ENCODE measurements at places on chromosomes 4 and X.

DNA sequence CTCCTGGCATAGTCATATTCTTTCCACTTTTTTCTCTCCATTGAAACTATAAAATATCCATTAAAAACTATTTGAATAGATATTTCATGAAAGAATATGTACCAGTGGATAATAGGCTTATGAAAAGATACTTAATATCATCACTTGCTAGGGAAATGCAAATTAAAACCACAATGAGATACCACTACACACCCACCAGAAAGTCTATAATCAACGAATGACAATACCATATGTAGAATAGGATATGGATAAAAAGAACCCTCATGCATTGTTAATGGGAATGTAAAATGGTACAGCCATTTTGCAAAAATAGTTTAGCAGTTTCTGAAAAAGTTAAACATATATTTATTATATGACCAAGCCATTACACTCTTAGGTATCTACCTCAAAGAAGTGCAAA is 218.7 kb upstream of the GPC4 start:
- DNase-seq: no peak

GRCh38 chr4:88212253-88212561 is 53.8 kb upstream of the ABCG2 start:
- no peak for DNase-seq

GRCh38 chrX:54979432-54979831 is 14.6 kb downstream of the PFKFB1 start:
- no peak for DNase-seq

DNA sequence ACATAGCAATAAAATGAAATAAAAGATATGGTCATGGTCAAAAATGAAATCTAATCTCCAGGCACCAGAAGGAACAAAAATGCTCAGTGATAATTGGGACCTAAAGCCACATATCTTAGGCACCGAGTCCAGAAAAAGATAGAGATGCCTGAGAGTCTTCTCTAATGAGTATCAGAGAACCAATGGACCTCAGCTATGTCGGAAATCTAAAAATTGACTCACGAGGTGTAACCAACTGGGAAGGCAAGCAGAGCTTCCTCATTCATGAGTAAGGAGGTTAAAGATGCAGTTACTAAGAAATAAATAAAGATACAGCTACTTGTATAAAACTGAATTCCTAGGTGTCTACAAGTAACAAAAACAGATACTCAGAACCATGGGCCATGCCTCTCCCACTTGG is 72.1 kb downstream of the KLHL34 start:
- no peak for DNase-seq

- no peak for DNase-seq
These were observed 94.5 kb upstream of the APOOL start for GRCh38 chrX:84909151-84909550.

- no peak for DNase-seq
These were observed 82.4 kb downstream of the DLG3 start for GRCh38 chrX:70527053-70527452.

- no peak for DNase-seq
These were observed 36.3 kb upstream of the MYOZ2 start for GRCh38 chr4:119099227-119099810.

GRCh38 chr4:28277931-28278330 is 1417.3 kb downstream of the STIM2 start:
- DNase-seq: no peak

GRCh38 chr4:84498203-84498934 is 723 bp downstream of the NKX6-1 start:
- DNase-seq: no peak

- no peak for DNase-seq
These were observed 1306.6 kb upstream of the PABPC4L start for GRCh38 chr4:135508006-135508714.

DNA sequence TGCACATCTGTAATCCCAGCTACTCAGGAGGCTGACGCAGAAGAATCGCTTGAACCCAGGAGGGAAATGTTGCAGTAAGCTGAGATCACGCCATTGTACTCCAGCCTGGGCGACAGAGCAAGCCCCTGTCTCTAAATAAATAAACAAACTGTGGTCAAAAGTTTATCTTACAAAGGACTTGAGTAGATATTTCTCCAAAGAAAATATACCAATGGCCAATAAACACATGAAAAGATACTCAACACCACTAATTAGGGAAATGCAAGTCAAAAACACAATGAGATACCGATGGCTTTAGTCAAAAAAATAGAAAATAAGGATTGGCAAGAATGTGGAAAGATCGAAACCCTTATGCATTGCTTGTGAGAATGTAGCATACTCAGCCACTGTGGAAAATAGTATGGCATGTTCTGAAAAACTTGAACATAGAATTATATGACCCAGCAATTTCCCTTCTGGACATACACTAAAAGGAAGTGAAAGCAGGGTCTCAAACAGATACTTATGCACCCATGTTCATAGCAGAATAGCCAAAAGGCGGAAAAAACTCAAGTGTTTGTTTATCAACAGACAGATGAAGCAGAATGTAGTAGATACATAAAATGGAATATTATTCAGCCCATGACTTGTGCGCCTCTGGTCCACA is 2.0 kb upstream of the CFAP97 start:
- DNase-seq: no peak

DNA sequence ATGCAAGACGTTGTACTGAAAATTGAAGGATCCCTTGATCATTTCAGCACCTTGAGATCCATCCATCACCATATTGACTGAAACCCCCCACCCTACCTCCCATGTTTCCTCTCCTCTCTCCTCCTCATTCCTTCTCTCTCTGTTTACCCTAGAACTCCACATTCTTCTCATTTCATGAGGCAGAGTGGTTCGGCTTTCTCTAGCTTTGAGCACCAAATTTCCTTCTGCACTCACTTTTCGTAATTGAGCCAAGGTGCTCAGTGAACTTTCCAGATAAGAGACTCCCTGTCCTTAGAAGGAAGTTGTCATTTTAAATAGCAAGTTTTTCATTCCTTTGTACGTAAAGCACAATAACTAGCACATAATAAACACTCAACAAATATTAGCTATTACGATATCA is 108.3 kb upstream of the SLC34A2 start:
- no peak for DNase-seq

DNA sequence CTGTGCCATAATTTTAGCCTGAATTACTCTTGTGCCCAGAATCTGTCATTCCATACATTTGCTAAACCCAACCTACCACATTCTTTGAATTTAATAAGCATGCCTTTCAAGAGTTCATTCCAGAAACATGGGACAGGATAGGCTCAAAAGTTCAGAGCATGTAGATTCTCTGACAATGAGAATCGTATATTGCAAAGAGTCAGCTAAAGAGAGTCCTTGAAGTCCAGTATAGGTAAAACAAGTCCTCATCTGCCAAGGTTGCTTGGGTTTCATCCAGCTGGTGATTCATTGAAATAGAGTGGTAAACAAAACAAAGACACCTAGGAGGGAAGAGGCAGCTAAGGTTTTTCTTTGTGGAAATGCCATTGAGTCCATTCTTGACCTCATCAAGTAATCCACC is 249.3 kb upstream of the DIPK2B start:
- DNase-seq: no peak

GRCh38 chr4:124934916-124935315 is 222.4 kb upstream of the ANKRD50 start:
- DNase-seq: no peak

DNA sequence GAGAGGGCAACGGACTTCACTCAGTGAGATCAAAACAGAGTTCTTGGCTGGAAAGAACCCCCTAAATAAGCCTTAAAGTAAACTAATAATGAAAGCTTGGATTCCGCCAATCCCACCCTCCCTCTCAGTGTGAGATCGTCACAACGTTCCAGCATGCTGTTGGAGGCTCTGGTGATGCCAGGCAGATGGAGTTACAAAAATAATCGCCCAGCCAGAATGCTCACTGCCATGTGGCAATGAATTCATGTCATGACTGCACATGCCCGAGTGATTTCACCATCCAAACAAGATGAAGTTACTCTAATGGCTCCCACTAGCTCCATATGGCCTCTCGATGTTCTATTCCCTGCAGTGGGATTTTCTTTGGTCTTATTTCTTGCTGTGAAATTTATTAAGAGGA is 248.0 kb downstream of the SPATA18 start:
- no peak for DNase-seq

DNA sequence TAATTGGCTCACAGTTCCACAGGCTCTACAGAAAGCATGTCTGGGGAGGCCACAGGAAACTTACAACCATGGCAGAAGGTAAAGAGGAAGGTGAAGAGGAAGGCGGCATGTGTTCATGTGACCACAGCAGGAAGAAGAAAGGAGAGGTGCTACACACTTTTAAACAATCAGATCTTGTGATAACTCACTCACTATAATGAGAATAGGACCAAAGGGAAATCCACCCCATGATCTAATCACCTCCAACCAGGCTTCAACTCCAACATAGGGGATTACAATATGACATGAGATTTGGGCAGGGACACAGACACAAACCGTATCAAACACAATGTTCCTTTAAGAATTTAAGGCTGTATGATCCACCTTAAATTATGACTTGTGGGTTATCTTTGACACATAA is 10.5 kb upstream of the PGM2 start:
- no peak for DNase-seq

DNA sequence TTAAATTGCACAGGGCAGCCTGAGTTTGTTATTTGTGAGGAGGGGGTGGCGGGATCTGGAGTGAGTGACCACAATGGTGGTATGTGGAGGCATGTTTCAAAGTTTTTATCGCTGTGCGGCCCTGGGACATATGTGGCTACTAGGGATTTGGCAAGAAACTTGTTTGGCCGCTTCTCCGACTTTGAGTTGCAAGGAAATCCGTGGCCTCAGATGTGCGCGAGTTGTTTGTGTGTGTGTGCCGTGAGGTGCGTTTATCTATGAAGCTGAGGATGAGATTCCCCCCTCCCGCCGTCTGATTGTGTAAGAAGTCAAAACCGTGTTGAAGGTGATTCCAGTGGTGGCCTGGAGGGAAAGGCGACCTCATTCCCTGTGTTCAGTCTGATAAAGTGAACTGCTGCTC is 1.4 kb downstream of the JADE3 start:
- DNase-seq: peak; percentile 14

DNA sequence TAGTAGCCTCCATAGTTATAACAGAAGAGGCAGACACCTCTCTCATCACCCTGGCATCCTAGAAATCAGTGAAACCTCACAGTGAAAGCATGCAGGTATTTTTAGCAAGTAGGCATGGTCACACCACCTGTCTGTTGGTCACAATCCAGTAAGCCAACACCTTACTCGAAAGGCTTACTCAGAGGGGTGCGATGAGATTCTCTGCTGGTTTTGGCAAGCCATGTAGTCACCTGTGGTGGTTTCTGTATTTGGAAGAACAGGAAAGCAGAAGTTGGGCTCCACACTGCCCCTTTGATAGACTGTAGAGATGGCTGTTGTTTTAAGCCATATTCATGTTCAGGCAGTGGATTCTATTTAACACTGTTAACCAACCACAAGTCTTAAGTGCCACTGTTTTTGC is 134.7 kb downstream of the DCLK2 start:
- DNase-seq: no peak

DNA sequence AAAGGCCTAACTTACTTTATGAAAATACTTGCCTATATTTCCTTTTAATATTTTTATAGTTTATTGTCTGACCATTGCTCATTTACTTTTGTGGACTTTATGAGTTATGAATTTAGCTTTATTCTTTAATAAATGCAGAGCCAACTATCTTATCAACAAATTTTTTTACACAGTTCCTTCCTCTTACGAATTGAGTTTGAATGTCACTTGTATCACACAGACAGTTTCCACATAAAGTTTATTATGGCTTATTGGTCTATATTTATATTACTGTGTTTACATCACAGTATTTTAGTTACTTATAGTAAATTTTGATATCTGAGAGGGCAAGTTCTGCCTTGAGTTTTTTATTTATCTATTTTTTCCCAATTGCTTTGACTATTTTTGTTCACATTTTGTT is 450.6 kb downstream of the C4orf33 start:
- no peak for DNase-seq

DNA sequence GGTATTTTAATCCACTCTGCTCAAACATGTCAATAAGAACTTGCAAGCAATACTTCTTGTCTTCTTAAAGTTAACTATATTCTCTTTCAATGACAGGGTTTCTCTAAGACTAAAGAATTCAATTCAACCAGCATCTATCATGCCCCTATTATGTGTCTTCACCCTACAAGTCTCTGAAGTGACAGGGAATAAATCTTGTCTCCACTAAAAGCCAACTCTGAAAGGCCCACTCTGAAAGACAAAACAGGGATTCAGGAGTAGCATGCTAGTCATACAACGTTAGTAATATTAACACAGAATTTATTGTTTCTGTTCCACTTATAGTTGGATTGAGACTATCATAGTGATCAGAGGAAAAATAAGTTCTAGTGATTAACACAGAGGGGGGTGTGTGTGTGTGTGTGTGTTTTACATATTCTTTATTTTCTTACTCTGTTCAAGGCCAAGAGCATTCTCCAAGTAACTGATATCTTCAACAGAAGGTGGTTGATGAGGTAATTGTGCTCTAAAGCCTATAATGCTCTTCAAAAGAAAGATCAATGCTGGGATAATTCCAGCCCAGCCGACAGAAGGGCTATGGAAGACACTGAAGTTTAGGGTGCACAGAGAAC is 122.4 kb upstream of the DCLK2 start:
- DNase-seq: no peak

DNA sequence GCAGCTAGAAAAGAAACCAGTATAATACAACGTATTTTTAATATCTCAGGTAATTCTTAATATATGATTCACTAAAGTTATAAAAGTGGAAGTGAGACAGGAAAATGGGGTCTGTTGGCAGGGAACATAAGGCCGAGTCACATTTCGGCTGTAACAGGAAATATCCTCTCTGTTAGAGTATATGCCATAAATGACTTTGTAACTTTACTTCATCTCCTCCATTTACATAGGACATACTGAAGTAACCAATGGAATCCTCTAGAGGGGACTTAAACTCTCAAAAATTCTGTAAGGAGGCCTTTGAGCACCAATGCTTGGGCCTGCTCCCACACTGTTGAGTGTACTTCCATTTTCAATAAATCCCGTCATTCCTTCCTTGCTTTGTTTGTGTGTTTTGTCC is 71.3 kb downstream of the ANKRD17 start:
- DNase-seq: peak; percentile 16

DNA sequence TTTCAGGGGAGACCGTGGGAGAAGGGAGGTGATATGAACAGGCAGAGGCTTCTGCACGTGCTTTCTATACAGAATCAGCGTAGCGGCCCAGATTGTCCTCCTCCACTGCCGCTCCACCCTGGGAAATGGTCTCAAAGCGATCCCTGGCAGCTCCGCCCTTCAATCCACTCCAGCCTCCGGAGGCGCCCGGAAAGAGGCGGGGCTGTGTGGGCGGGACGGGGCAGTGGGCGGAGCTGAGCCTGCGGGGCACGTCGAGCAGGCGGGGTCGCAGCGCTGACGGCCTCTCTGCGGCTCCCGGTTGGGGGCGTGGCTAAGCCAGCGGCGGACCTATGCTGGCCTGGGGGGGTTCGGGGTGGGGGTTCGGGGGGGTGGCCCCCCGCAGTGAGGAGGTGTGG is 210 bp upstream of the SMIM10L2A start:
- DNase-seq: peak; percentile 65

DNA sequence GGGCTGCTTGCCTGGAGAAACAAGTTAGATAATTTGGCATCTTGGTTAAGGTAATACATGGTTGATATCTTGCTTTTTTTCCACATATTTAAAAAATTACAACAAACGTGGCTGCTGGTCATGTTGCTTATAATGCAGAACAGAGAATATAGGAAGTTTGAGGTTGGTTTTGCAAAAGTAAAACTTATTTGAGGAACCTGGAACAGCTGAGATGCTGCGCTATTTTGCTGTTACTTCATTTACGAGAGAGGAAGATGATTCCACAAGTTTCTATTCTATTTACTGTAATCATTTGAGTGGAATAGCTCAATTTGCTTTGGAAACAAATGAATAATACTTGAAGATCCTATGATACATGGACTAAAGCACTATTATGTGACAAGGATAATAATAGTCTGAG is 118.9 kb downstream of the TMA16 start:
- no peak for DNase-seq

GRCh38 chr4:62806816-62807215 is 1602.4 kb downstream of the TECRL start:
- DNase-seq: no peak

All from hematopoietic multipotent progenitor cell treated with erythropoietin and hydrocortisone succinate and interleukin-3 and kit ligand, for 8 days (in vitro differentiated cells).